Heart left ventricle (tissue), 16 donors: ENCODE measurements at places on chromosomes 2 and 18.
A peak's percentile ranks its signal among the peaks of the same experiment; 100 is the strongest.

- H3K27ac ChIP-seq: no peak overlapping the region
- H3K4me3 ChIP-seq: no peak overlapping the region
- H3K4me1 ChIP-seq: no peaks in the 10 kb centered on the region
Observed at GRCh38 chr18:23722646-23723045, 33.4 kb downstream of the LAMA3 start.

GRCh38 chr2:176729706-176730569, 460.7 kb downstream of the MTX2 start:
- no peak overlapping the region for H3K27ac ChIP-seq
- no peaks in the 10 kb centered on the region for H3K27me3 ChIP-seq
- H3K4me3 ChIP-seq: no peak overlapping the region
- H3K36me3 ChIP-seq: no peaks in the 10 kb centered on the region
- peaks cover 5% of the 10 kb centered on the region for H3K4me1 ChIP-seq

DNA sequence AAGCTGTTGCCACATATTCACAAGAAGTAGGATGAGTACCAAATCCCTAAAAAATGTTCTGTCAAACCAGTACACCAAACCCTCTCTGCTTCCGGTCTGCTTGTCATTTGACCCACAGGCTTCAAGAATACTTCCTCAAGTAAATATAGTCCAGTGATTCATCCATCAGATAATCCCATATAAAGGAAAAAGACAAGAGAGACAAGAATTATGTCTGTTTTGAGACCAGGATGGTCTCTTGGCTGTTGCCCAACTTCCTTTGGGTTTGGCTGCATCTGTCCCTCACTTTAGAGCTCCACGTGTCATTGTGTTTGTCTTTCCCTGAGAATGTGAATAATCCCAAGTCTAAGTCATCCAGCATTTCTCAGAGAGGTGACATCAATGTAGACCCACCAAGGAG, 91.5 kb upstream of the NRP2 start:
- H3K27me3 ChIP-seq: no peaks in the 10 kb centered on the region
- H3K27ac ChIP-seq: no peak overlapping the region
- H3K4me1 ChIP-seq: no peaks in the 10 kb centered on the region
- no peak overlapping the region for H3K4me3 ChIP-seq
- no peak for DNase-seq

DNA sequence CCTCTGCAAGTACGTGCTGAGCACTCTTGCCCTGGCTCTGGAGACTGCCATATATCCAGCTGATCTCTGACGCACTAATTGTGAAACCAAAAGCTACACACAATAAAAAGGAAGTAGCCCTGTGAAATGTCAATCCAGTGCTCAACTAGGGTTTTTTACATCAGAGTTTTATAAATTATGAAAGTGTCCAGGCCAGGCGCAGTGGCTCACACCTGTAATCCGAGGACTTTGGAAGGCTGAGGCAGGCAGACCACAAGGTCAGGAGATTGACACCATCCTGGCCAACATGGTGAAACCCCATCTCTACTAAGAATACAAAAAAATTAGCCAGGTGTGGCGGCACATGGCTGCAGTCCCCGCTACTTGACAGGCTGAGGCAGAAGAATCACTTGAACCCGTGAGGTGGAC, 24.5 kb upstream of the PEX13 start:
- H3K4me3 ChIP-seq: no peak overlapping the region
- no peak for DNase-seq
- H3K36me3 ChIP-seq: no peaks in the 10 kb centered on the region

- DNase-seq: no peak
- H3K4me3 ChIP-seq: no peak overlapping the region
- no peak overlapping the region for H3K27ac ChIP-seq
Observed at GRCh38 chr2:205496370-205496769, 185.9 kb upstream of the NRP2 start.

DNA sequence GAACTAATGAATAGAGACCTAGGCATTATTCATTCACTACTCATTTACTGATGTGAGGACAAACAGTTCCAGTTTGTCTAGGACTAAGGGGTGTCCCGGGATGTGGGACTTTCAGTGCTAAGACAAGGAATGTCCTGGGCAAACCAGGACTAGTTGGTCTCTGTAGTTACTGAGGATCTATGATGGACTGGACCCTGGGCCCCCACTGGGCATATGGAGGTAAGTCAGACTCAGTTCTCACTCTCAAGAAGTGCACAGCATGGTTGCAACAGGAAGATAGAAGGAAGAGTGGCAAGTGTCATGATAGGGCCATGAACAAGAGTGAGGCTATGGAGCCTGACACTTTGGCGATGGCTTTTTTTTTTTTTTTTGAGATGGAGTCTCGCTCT, 128.2 kb downstream of the MYCN start:
- H3K27ac ChIP-seq: no peak overlapping the region
- H3K4me3 ChIP-seq: no peak overlapping the region

DNA sequence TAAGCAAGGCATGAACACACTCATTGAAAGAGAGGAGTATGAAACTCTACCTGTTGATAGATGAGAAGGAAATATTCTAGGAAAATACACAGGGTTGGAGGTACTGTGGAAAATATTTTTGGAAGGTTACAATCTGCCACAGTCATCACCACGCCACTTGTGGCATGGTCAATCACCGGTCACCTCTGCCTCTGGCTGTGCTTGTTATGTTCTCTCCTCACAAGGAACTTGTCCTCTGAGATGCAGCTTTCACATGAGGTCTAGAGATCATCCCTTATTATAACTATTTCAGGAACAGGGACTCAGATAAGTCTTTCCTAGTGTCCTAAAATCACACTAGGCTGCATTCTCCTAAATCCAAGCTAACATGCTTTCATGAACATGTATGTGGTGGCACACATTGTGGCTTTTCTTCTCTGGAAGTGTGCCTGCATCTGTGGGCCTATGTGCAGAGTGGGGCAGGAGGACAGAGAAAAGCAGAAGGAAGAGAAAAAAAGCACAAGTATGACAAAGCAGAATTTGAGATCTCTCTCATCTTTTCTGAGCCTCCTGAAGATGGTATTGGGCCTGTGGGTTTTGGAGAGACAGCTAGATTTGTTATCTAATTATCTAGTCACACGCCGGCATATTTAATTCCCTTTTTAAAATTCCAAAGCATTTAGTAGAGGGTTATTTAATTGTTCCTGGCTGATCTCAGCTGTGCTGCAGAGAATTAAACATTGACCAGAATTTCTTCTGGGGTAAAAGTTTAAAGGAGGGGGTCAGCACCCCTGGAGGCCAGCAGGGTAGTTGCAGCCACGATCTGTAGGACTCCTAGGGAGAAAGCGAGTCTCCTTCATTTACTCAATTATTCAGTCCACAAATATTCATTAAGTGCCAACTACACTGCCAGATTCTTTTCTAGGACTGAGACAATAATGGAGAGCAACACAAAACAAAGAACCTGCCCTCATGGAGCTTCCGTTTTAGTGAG, 294.6 kb downstream of the RDH14 start:
- H3K27ac ChIP-seq: no peak overlapping the region
- no peak for DNase-seq
- H3K4me1 ChIP-seq: no peaks in the 10 kb centered on the region
- H3K27me3 ChIP-seq: no peaks in the 10 kb centered on the region
- no peak overlapping the region for H3K4me3 ChIP-seq
- H3K36me3 ChIP-seq: no peaks in the 10 kb centered on the region

GRCh38 chr2:36413218-36413617, 57.6 kb downstream of the CRIM1 start:
- no peaks in the 10 kb centered on the region for H3K27me3 ChIP-seq
- no peak for DNase-seq
- peak overlapping the region; percentile 43 for H3K27ac ChIP-seq
- peaks cover 98% of the 10 kb centered on the region for H3K4me1 ChIP-seq
- no peak overlapping the region for H3K4me3 ChIP-seq

DNA sequence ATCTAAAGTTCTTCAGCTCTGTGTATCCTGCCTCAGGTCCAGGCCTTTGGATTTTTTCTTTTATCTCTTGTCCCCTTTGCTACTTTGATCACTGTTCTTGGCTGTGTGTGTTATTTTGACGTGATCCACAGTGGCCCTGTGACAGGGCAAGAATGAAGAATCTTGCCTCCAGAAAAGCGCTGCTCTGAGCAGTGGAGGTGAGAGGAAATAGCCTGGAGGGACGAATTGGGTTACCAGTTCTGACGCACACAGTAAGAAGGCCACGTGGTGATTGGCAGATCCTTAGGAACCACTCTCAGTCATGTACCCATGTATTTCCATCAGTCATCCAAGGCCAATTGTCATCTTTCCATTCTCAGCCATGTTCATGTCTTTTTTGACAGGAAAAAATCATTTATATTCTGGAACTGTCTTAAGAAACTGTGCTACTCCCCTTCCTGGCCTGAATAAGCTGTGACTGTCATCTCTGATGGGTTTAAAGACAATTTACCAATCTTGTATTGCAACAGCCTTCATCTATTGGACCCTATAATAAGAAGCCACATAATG, 47.6 kb downstream of the MAPK4 start:
- DNase-seq: no peak
- peaks cover 8% of the 10 kb centered on the region for H3K4me1 ChIP-seq

DNA sequence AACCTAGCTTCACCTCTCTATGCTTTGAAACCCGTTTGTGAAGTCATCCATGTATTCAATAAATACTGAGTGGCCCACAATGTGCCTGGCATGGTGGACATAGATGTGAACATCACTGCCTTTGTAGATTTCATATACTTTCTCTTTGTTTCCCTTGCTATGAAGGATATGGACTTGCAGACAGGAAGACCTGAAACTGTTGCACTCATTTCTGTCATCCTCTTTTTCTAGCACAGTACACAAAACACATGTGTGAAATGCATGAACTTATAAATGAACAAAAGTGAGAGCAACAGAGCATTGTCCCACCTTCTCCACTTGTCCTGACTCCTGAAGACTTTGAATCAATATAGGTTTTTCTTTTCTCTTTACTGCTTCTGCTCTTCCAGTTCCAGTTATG, 249.4 kb upstream of the LINC00305 start:
- no peak overlapping the region for H3K27ac ChIP-seq
- no peaks in the 10 kb centered on the region for H3K27me3 ChIP-seq
- no peak overlapping the region for H3K4me3 ChIP-seq

DNA sequence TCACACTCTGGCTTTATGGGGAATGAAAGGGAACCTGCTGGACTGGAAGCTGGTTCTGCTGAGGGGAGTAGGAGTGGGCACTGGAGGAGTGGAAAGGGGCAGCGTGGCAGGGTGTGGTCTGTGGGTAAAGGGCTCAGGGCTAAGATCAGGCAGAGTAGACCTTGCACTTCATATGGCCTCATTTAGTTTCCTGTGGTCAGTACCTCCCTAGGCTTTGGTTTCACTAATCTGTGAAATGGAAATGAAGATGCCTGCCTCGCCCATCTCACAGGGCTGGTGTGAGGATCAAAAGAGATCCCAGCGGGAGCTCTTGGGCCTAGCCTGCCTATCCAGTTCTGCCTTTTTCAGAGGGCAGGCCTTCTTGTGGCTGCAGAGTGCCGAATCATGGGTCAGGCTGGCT, 208.7 kb downstream of the LOXHD1 start:
- H3K4me3 ChIP-seq: no peak overlapping the region
- peaks cover 16% of the 10 kb centered on the region for H3K36me3 ChIP-seq
- H3K27ac ChIP-seq: no peak overlapping the region
- H3K4me1 ChIP-seq: no peaks in the 10 kb centered on the region
- no peaks in the 10 kb centered on the region for H3K27me3 ChIP-seq
- DNase-seq: no peak

GRCh38 chr2:43718530-43719124, 42.4 kb upstream of the C1GALT1C1L start:
- H3K4me1 ChIP-seq: no peaks in the 10 kb centered on the region
- no peak overlapping the region for H3K4me3 ChIP-seq
- DNase-seq: no peak
- H3K36me3 ChIP-seq: no peaks in the 10 kb centered on the region
- no peaks in the 10 kb centered on the region for H3K27me3 ChIP-seq

- peaks cover 14% of the 10 kb centered on the region for H3K4me1 ChIP-seq
- peak overlapping the region; percentile 72 for H3K27ac ChIP-seq
- H3K4me3 ChIP-seq: peak overlapping the region; percentile 39
- H3K36me3 ChIP-seq: no peaks in the 10 kb centered on the region
- no peaks in the 10 kb centered on the region for H3K27me3 ChIP-seq
- DNase-seq: peak; percentile 60
Observed at GRCh38 chr2:239318790-239319661, 81.8 kb downstream of the HDAC4 start.

DNA sequence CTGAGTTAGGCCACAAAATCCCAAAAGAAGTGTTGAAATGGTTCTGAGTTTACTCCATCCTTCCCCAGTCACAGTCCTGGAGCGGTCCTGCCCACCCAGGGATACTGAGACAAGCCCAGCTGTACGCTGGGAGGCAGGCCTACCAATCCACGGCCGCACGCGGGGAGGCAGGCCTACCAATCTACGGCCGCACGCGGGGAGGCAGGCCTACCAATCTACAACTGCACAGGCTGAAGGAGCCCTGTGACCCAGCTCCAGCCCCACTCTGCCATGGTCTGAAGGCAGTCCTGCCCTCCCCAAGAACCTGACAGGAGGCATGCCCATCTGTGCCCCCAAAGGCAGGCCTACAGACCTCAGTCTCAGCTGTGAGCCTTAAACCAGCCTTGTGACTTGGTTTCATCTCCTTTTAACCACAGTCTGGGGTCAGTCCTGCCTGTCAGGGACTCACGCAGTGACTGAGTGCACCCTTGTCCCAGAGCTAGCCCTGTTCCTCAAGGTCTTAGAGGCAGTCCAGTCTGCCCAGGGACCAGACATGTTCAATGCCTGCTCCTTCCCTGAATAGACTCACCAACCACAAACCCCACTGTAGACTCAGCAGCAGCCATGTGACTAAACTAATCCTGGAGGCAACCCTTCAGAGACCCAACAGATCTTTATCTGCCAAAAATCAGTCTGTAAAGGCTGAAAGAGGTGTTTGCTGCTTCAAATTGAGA, 36.8 kb downstream of the GPC1 start:
- no peak overlapping the region for H3K27ac ChIP-seq
- H3K4me3 ChIP-seq: no peak overlapping the region
- no peaks in the 10 kb centered on the region for H3K27me3 ChIP-seq
- H3K4me1 ChIP-seq: no peaks in the 10 kb centered on the region
- no peaks in the 10 kb centered on the region for H3K36me3 ChIP-seq

- no peak for DNase-seq
- no peaks in the 10 kb centered on the region for H3K4me1 ChIP-seq
- no peak overlapping the region for H3K27ac ChIP-seq
- H3K27me3 ChIP-seq: no peaks in the 10 kb centered on the region
- no peak overlapping the region for H3K4me3 ChIP-seq
Observed at GRCh38 chr2:62938126-62938525, 112.5 kb upstream of the OTX1 start.

GRCh38 chr18:49170925-49171505, 220.2 kb upstream of the SMAD7 start:
- H3K27ac ChIP-seq: no peak overlapping the region
- DNase-seq: no peak
- H3K36me3 ChIP-seq: no peaks in the 10 kb centered on the region
- H3K27me3 ChIP-seq: no peaks in the 10 kb centered on the region
- H3K4me1 ChIP-seq: no peaks in the 10 kb centered on the region

- no peaks in the 10 kb centered on the region for H3K4me1 ChIP-seq
- no peaks in the 10 kb centered on the region for H3K27me3 ChIP-seq
- no peaks in the 10 kb centered on the region for H3K36me3 ChIP-seq
- DNase-seq: no peak
Observed at GRCh38 chr2:212794471-212794870, 255.9 kb upstream of the ERBB4 start.
